LHCN-M2 (cell line): ENCODE measurements at places on chromosomes 16 and 17. TPM values are rescaled to one million over a fixed set of nuclear protein-coding genes. Genes with fewer than 3 reads are reported as not detected.

MPV17L gene
- total RNA-seq: 0.23 TPM in 1 of 2 replicates, not detected in the other

HSF5 gene
- not detected in 2 replicates for total RNA-seq

C1QTNF8 gene
- total RNA-seq: not detected in 2 replicates

EME1 gene
- 13.9 and 18.1 TPM in 2 replicates for total RNA-seq
